ENCODE measurements at places on chromosomes 6 and 20. TPM values are rescaled to one million over a fixed set of nuclear protein-coding genes. Genes with fewer than 3 reads are reported as not detected.

POLR3F gene
- 12.8 TPM for total RNA-seq

EEF1A2 gene
- 0.40 TPM for total RNA-seq

LST1 gene
- 0.20 TPM for total RNA-seq

ANGPT4 gene
- total RNA-seq = not detected

AFG1L gene
- total RNA-seq = 2.3 TPM

CRIP3 gene
- total RNA-seq = not detected

ANKEF1 gene
- total RNA-seq = 1.9 TPM

Measured in mammary microvascular endothelial cell (primary cell).